ENCODE measurements at places on chromosomes 13 and 19.

DNA sequence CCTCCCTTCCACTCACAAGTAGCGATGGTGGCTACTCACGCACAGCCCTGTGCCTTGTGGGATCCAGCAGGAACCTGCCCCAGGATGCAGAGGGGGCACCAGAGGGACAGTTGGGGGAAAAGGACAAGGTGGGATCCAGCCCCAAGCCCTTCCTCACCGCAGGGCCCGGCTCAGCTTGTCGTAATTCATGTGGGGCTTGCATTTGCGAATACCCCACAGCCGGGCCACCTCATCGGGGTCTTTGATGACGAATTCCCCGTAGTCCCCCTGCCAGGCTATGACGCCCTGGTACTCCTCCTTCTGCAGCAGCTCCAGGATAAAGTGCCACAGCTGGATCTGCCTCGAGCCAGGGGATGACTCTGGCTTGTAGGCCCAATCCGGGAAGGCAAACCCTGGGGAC is 18.5 kb downstream of the ERFL start:
- no peak for DNase-seq

DNA sequence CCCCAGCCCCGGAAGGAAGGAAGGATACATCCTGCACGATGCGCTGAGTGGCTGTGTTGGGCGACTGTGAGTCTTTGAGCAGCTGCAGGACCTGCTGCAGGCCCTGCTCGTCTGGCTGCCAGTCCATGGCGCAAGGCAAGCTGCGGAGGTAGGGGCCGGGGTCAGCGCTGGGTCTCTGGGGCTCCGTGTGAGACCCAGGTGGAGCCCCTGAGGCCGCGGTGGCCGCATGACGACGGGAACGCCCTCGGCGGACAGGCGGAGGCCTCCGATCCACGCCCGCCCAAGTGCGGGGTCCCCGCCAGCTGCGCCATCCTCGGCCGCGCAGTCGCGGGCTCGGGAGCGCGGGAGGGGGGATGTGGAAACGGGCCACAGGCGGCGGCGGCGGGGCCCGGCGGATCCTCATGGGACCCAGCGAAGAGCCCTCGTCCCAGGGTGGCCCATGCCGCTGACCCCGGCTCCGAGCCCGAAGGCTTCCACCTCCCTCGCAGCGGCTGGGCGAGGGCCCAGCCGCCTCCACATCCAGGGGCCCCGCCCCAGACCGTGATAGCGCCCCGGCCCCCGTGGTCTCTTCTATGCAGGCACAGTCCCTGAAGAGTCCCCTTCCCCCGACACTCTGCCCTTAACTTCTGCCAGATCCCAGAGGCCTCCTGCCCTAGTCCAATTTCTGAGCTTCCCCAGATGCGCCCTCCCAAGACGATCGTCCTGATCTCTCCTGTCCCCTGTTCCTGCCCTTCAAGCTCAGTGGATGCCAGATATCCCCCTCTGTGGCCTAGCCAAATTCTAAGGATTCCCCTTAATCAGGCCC is 2.7 kb downstream of the TNPO2 start:
- no peak for DNase-seq

DNA sequence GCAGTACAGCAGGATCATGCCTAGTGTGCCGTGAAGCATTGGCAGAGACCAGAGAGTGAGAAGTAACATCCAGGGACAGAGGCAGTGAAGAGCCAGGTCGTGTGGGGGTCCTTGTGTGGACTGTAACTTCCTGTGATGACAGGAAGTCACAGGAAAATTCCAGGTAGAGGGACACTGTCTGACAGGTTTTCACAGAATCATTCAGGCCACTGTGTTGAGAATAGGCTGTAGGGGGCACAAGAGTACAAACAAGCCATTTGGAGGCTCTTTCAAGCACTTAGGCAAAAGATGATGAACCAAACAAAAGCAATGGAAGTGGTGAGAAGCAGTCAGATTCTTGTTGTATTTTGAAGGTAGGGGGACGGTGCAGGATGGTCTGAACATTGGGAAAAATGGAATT is 46.4 kb downstream of the N4BP2L1 start:
- no peak for DNase-seq

- DNase-seq, result no peak
Measured at GRCh38 chr13:113204378-113204734, 4.1 kb downstream of the PCID2 start.

GRCh38 chr13:51815848-51816247 is 11.9 kb upstream of the DHRS12 start:
- DNase-seq, result no peak

- no peak for DNase-seq
Measured at GRCh38 chr19:43820098-43820883, 6.8 kb upstream of the ZNF283 start.

DNA sequence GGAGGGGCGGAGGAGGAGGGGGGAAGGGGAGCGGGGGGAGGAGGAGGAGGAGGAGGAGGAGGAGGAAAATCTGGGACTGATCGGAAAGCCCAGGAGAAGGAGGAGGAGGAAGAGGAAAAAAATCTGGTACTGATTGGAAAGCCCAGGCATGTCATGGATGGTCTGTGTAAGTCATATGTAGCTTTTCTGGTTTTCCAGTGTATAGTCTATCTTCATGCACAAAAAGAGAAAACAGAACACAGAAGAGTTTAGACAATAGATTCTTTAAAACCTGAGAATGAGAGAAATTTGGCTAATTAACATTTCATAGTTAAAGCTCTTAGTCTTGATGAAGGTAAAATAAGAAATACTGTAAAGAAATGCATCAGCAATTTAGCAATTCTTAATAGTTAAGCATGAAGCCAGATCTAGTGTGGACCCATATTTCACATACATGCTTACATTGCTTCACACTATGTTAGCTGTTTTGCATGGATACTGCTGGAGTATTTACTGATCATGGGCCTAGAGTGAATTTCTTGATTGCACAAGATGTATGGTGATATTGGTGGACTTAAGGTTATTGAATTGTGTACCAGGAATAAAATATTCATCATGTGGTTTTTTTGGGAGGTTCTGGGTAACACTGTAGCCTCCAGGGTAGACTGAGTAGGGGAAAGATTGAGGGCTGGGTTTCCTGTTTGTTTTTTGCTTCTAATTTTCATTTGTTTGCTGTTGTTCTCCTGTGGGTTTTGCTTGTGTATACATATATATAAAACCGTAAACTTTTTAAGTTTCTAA is 41.4 kb downstream of the SUCLA2 start:
- no peak for DNase-seq

- no peak for DNase-seq
Measured at GRCh38 chr13:28754698-28755545, 36.2 kb upstream of the SLC46A3 start.

- no peak for DNase-seq
Measured at GRCh38 chr13:57450356-57450755, 181.2 kb upstream of the PCDH17 start.

DNA sequence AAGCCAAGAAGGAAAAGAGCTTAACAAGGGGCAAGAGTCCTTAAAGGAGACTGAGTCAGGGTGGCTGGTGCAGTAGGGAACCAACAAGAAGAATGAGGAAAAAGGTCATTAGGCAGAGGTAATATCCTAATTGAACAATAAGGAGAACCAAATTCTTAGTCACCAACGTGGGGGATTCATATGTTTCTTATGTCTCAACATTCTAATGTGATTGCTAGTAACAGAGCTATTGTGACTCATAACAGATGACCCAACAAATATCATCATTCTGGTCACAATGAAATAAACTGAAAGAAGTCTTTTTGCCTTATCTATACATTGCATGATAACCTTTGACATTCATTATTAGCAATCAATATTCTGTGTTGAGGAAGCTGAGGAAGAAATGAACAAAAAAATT is 101.6 kb downstream of the RAP2A start:
- DNase-seq, result no peak

DNA sequence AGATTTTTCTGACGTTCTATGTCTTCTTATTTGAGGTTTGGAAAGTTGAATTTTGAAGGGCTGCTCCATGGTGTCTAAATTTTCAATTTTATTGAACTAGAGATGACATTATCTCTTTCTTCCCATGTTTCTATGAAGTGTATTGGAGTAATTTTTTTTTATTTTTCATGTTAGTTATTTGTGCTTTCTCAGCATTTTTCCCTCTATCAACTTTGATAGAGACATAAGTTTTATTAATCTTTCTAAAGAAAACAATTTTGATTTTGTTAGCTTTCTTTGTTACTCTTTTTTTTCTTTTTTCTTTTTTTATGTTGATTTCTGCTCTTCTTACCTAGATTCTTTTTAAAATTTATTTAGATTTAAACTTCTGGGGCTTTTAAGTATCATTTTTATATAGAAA is 1694.8 kb downstream of the PCDH9 start:
- no peak for DNase-seq

DNA sequence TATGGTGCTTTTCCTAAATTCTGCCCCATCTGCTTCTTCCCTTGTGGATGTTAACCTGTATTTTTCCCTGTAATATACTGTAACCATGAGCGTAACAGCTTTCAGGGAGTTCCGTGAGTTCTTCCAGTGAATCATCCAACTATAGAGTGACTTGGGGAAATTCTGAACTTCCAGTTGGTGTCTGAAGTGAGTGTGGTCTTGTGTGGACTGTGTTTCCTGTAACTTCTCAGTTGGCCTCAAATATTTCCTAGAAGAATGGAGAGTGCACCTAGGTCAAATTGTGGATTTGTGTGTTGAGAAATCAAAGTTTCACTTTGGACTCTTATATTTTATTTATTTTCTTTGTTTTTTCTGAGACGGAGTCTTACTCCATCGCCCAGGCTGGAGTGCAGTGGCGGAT is 11.0 kb upstream of the ZNF766 start:
- DNase-seq, result no peak

- no peak for DNase-seq
Measured at GRCh38 chr19:45265375-45265774, 14.3 kb downstream of the MARK4 start.

DNA sequence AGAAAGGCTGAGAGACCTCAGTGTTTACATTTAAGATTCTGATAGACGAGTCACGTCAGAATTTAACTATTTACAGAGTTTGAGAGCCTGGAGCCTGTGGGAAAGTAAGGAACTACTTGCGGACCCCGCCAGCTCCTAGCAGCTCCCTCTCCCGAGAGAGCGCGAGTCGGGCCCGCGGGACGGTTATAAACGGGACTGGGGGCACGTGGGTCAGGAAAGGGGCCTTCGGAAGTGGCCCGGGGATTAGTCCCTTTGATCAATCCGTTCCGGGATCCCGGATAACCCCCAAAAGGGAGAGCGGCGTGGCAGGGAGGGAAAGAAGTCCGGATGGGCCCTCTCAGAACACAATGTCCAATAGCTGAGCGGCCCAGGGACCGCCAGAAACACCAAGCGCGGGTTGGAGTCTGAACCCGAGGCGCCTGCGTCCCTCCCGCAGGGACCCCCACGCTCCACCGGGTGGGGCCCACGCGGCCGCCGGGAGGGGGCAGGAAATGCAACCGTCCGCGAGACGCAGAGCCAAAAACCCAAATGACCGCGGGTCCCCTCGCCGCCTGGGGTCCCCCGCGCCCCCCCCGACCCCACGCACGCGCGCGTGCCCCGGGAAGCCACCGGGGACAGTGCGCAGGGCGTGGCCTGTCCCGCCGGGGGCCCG is 3.6 kb downstream of the ZIC5 start:
- no peak for DNase-seq

- no peak for DNase-seq
Measured at GRCh38 chr13:108365255-108365654, 95.7 kb downstream of the TNFSF13B start.

- DNase-seq, result no peak
Measured at GRCh38 chr13:36814465-36814864, 4.6 kb upstream of the RFXAP start.

GRCh38 chr19:55494172-55494761 is 6.0 kb downstream of the SSC5D start:
- DNase-seq, result no peak

GRCh38 chr13:87376081-87376480 is 295.1 kb upstream of the SLITRK5 start:
- no peak for DNase-seq

GRCh38 chr13:106597186-106597585 is 29.2 kb upstream of the ARGLU1 start:
- no peak for DNase-seq

GRCh38 chr19:7351861-7352260 is 3.1 kb downstream of the ARHGEF18 start:
- DNase-seq, result no peak

DNA sequence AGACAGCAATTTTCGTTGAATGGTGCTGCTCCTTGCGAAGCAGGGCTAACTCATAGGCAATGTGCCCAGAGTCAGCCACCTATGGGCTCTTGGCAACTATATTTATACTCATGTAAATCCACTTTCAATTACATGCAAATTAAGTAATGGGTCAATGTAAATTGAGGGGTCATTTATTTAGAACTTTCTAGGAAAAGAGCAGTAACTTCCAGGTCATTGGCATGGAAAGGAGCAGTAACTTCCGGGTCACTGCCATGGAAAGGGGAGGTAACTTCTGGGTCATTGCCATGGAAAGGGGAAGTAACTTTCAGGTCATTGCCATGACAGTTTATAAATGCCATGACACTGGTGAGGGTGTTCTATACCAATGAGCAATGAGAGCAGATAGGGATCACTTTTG is 11.6 kb downstream of the KLK4 start:
- no peak for DNase-seq

- DNase-seq, result no peak
Measured at GRCh38 chr13:94344126-94344818, 135.2 kb downstream of the DCT start.

DNA sequence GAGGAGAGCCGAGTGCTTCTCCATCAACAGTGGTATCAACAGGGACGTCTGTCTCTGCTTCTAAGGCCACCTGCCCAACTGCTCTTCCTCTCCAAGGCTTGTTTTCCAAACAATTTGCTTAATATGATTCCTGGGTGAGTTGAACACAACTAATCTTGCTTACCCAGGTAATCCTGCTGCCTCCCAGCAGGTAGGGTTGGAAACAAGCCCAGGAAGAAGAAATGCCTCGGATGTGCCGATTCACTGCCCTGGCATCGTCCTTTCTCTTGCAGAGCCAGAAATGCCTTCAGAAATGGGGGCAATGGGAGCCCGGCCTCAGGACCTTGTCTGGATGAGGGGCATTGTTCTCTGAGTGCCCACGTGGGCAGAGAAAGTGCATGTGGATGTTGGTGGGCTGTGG is 51.9 kb upstream of the C1QTNF9B start:
- no peak for DNase-seq

Measured in stimulated activated CD8-positive, alpha-beta memory T cell treated with anti-CD3 and anti-CD28 coated beads, Interleukin-15, amount 100 ng/mL, for 24 hours (primary cell).